Stimulated activated CD8-positive, alpha-beta memory T cell treated with anti-CD3 and anti-CD28 coated beads, Interleukin-15, amount 100 ng/mL, for 24 hours (primary cell): ENCODE measurements at places on chromosomes 4 and X.

GRCh38 chr4:6768539-6768905, 14.0 kb upstream of the KIAA0232 start:
- no peak for DNase-seq

DNA sequence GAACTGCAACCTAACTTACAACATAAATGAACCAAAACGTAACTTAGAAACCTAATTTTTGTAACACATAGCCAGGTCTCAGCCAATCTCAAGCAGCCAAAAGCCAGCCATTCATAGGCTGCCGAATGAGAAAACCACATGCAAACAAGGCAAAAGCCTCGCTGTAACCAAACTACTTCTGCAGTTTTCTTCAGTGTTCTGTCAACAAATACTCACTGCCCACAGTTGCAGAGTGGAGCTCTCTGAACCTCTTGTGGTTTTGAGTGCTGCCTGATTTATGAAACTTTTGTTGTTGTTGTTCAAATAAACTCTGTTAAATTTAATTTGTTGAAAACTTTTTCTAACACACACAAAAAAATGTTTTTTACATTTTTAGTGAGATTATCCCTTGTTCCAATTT, 251.2 kb downstream of the PAPSS1 start:
- no peak for DNase-seq

DNA sequence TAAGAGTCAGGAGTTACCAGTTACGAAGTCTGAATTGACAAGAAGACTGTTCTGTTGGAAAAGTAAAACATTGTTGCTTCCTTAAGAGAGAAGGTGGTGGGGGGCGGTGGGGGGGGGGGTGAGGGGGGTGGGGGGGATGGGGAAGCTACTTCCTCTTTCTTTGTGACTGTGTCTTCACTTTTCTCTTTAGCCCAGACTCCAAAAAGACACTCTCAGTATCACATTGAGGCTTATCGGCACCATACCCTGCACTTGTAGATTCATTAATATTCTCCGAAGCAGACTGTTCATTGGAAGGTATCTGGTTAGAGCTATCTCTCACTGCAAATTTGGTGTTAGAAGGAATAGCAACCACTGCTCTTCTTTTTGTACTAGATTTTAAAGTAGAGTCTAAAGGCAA, 94.5 kb upstream of the IL13RA1 start:
- no peak for DNase-seq

- DNase-seq, result no peak
These were observed 45.6 kb downstream of the FHL1 start for GRCh38 chrX:136192839-136193414.

DNA sequence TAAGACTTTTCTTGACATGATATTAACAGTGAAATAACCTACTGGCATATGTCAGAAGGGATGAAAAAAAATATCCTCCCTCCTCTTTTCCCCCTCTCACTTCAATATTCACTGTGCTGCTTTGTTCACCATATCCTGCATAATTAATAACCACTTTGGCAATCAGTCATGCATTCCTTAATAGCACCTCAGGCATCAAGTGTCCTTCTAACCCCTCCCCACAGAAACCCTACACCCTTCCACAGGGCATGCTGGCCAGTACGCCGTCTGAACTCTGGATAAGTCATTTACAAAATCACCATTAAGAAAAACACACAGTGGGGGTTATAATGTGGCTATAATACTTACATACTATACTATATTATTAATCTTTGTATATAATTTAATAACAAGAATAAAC, 165.9 kb downstream of the PDGFC start:
- no peak for DNase-seq

DNA sequence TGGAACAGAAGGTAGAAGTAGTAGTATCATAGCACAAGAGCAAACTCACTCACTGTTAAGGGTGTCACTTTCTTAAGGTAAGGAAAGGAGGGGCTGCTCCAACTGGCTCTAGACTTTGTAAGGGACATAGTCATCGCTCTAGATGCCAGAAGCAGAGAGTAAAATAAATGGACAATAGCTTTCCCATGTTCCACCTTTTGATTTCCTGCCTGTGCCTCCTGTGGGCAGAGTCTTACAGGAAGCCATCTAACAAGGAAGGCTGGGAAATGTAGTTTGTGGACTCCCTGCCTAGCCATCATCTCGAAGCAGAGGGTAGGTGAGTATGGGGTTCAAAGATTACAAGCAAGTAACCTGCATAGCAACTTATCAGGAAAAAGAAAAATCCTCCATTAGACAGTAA, 1.7 kb upstream of the METTL14 start:
- no peak for DNase-seq

- DNase-seq, result no peak
These were observed 3.1 kb upstream of the ZFX start for GRCh38 chrX:24146283-24146949.

- no peak for DNase-seq
These were observed 8.4 kb upstream of the HAUS7 start for GRCh38 chrX:153478746-153479145.

DNA sequence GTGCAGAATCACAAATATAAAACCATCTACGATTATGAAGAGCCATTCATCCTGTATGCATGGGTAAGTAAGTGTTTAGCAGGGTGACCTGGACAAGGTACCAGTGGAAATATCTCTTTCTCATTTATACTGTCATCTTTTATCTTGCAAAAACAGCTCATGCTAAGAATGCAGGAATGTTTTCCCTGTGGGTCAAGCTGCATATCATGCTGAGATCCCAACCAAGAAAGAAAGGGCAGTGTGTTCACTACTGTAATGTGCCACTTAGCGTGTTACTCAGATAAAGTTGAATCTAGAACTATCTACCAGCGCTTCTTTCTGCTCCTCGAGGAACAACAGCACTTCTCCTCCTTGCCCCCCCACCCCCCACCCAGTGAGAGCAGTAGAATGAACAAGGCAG, 212.7 kb upstream of the TBL1X start:
- no peak for DNase-seq

DNA sequence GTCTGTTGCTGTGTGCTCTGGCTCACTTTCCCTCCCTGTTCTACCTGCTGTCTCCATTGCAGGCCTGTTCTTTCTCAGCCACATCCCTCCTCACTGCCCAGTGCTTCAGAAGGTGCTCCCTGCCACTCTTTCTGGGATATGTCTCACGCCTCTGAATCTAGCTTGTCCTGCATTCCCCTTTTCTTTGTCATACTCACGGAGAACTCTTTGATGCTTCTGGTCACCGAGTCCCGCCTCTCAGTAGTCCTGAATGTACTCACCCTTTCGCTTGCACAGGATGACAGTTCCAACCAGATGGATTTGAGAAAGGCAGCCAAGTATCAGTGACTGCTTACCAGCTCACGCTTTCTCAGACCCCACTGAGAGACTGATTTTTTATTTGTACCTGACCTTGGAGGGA, 65.2 kb upstream of the TLR2 start:
- no peak for DNase-seq

GRCh38 chr4:174810834-174811233, 18.2 kb downstream of the GLRA3 start:
- DNase-seq, result no peak

DNA sequence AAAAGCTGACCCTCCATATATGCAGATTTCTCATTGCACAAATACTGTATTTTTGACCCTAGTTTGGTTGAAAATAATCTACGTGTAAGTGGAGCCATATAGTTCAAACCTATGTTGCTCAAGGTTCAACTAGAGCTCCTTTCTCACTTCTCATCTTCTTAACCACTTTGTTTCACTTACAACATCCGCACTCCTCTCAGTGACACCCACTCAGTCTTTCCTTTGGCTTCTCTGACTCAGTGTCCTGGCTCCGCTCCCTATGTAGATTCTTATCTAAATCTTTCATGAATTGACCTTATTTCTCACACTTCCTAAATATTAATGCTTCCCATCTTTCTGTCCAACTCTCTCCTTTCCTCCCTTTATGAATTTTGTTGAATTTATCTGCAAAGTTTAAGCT, 32.9 kb upstream of the DKK2 start:
- no peak for DNase-seq

DNA sequence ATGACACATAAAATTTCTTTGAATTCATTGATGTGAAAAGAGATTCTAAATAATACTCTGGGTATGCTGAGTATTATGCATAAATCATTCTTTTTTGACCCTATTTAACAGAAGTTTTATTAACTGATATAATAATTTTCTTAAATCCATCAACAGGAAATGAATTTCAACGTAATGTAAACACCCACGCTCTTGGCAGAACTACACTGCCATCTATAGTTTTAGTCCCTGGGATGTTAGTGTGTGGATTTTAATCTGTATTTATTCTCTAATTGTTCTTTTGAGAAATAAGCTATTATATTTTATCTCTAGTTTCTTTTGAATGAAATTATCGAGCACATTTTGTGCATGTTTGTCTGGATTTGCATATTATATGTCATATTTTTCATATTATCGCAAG, 666.8 kb upstream of the NDST4 start:
- no peak for DNase-seq

DNA sequence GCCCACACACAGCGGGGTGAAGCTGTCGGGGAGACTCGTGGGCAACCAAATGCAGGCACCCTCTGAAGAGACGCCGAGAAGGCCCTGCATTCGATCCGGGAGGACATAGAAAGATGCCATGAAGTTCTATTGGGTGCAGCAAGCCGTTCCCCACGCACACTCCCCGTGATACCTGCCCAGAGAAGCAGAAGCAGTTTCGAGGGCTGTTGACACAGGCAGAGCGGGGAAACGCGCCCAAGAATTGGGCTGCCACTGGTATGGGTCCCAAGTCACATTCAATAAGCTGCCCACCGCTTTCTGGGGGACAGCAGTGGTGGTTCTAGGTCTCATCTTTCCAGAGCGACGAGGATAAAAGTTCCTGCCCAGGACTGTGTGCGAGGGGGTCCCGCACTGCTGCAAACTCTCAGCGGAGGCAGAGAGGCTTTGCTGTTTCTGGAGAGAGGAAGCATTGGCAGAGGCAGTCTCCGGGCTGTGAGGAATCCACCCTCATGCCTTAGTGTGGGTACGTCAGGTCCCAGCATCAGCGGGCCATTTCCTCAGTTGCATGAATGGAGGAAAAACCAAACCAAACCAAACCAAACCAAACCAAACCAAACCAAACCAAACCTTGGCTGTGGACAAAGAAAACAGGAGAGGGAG, 10.1 kb downstream of the PITX2 start:
- no peak for DNase-seq

GRCh38 chrX:128698573-128699181, 646.5 kb upstream of the ACTRT1 start:
- DNase-seq, result no peak

DNA sequence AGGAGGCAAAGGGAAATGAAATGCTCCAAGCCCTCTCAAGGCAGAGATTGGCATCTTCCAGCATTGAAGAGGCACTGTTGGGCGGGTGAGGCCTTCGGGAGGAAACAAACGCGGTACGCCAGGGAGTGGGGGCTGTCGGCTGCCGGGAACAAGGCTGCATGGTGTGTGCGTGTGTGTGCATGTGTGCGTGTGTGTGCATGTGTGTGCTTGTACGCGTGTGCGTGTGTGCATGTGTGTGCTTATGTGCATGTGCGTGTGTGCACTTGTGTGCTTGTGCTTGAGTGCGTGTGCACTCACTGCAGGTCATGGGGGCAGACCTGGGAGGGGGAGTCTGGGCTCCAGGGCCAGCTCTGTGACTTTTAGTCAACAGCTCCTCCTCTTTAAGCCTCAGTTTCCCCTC, 113.6 kb upstream of the ADRA2C start:
- no peak for DNase-seq

DNA sequence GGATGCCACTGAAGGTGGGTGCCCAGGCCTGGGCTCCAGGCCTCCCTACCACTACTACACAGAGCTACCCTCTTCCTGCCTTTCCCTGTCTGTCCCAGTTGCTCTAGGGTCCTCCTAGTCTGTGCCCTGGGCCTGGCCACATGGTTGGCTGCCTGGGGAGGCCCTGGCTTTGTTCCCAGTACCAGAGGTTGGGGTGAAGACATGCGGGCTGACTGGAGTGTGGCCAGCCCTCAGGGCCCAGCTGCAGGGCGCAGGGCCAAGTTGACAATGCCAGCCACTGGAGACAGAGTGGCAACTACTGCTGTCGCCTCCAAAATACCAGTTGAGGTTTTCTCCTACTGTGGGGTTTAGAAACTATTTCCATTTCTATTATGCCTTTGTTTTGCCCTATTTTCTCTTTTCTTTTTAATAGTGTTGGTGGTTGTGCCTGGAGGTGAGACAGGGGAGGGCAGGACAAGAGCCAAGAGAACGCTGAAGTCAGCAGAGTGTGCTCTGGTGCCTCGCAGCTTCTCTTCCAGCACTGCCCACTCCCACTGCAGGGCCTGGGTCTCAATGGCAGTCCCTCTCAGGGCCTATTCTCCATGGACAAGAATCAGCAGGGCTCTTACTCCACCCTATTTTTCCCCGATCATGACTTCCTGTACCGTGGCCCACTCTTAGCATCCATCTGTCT, 32.2 kb upstream of the XPNPEP2 start:
- no peak for DNase-seq

DNA sequence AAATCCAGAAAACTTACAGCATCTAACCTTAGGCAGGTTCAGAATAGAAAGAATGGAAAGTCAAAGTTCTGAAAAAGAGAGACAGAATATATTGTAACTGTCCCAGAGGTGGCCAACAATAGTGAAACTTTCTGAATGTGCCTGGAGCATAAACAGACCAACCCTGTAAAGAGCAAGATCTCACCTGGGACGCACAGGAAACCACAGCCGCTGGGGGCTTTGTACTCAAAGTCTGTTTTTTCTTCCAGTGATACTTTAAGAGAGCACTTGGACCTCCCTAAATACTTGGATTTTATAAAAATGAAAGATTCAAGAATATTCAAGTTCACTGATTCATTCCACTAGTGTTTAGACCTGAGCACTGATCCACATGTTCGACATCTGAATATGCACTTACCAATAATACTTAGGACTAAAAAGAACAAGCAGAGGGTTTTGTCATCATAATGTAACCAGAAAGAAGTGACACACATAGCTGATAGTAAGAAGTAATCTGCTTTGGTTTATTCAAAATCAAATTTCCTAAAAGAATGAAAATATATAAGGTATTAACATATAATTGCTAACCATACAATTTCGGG, 35.3 kb downstream of the ARAP2 start:
- DNase-seq, result no peak

DNA sequence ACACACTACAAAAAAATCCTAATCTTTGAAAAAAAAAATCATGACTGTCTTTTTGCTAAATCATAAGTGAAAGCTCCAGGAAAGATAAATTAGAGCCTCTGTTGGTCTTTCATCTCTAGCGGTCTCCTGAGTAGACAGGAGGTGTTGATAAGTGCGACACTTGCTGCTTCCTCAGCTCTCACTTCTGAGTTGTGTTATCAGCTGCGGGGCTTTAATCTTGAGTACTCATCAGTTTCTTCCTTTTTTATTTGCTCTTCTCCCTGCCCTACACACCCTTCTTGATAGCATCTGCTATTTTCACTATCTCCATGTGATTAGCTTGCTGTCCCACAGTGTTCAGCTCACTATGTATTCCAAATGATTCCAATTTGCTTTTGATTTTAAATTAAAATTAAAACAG, 1449.2 kb downstream of the C4orf33 start:
- DNase-seq, result no peak

- no peak for DNase-seq
These were observed 19.0 kb downstream of the CXCL8 start for GRCh38 chr4:73759357-73759756.

- DNase-seq, result no peak
These were observed 310.5 kb downstream of the TENM3 start for GRCh38 chr4:182553653-182554052.
